ENCODE measurements at places on chromosomes 2 and 18.

- DNase-seq, result peak; percentile 35
Measured at GRCh38 chr2:221397187-221397586, 174.9 kb downstream of the EPHA4 start.

DNA sequence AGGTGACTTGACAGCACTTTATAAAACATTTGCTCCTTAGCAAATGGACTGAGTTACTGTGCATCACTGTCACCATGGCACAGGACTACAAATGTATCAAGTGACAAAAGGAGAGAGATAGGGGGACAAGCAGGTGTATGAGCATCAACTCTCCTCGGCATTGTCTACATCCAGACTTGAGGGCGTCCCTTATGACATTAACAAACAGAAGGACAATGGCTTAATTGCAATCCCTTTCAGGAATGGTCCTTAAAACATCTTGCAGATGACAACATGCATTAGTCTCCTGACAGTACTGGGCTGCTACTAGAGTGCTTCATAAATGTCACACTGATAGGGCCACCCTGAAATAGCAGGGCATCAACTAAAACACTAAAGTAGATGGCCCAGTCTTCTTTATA lies 198.8 kb downstream of the PDE1A start:
- no peak for DNase-seq

GRCh38 chr2:58574873-58575272 lies 333.7 kb upstream of the FANCL start:
- no peak for DNase-seq

DNA sequence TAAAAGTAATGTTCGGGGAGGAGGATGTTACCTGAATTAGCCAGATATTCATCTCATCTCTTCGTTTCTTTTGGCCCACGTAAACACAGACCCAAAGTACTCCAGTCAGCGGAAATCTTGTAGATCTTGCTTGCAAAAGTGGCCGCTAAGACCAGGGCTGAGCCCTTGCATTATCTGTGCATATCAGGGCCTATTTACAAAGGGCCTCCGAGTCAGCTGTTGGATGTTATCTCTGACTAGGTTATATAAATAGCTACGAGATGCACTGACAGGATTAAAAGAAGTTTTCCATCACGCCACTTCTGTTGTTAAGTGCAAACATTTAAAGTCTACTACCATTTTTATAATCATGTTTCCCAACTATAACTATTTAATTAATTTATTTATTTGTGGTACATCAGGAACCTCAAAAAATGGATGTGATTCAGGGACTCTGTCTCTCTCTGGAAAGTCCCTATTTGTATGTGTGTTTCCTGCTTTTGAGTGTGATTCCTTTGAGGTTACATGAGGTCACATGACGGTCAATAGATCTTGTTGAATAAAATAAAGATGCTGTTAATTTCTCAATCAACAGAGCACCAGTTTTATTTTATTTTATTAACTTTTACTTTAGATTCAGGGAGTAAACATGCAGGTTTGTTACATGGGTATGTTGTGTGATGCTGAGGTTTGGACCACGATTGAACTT lies 46.8 kb upstream of the MBOAT2 start:
- peak; percentile 23 for DNase-seq

DNA sequence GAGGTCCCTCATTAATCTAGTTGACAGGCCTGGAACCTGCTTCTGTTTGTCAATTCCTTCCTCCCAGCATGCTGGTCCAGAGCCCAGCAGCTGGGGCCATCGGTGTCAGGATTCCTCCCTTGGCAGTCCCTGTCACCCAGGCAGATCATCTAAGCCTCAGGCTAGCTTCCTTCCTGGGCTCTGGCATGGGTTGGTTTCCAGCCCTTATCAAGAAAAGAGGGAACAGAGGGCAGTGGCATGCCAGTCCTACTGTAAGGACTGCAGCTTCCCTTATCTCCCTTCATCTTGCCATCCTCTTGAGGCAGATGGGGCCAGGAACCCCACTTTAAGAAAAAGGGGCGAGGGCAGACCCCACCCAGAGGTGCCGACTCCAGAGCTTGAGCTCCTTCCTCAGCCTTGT lies 10.9 kb upstream of the KCNK3 start:
- DNase-seq, result no peak

DNA sequence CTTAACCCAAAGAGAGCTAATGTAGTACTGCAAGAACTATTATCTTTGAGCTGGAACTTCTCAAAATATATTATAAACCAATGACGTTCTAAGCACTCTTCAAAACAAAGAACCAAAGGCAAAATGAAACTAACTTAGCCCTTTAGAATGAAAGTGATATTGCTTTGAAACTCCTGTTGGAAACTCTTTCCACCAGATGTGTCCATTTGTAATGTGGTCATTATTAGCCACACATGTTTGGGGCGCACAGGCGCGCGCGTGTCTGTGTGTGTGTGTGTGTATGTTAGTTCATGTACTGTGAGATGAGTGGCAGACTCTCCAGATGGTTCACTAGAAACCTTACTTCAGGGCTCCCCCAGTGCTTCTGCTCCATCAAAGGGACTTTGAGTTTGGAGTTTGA lies 323.4 kb downstream of the BCL11A start:
- DNase-seq, result no peak

DNA sequence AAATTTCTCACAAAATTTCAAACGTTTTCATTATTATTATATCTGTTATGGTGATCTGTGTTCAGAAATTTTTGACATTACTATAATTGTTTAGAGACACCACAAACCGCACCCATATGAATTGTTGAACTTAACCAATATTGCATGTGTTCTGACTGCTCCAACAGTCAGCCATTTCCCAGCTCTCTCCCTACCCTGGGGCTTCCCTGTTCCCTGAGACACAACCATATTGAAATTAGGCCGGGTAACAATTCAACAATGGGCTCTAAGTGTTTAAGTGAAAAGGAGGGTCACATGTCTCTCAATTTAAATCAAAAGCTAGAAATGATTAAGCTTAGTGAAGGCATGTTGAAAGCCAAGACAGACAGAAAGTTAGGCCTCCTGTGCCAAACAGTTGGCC lies 424.0 kb downstream of the DSC3 start:
- no peak for DNase-seq

DNA sequence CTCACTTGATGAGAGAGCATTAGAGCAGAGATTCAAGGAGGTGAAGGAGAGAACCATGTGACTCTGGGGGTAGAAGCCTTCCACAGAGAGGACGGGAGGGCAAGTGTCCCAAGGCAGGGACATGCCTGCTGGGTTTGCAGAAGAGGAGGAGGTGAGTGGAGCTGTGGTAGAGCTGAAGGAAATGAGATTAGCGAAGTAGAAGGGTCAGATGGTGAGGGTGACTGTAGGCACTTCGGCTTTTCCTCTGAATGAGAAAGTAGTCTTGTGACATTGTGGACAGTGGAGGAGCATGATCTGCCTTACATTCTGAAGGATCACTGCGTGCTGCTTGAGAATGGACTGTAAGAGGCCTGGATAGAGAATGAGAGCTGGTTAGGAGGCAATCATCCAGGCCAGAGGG lies 126.0 kb downstream of the NXPH2 start:
- no peak for DNase-seq

DNA sequence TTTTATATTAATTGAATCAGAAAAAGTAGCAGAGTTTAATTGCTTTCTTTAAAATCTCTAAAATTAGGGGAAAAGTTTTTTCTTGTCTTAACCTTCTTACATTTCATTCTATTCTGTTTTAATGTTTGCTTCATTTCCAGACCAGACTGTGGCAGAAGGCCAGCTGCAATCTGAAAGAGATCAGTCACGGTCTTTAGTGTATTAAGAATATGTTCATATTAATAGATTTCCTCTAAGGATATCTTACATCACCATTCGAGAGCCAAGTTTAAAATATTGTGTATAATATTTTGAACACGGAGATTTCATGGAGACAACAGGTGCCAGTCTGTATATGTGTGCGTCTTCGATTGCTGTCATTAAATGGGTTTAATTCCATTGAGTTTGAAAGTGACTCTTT lies 230.9 kb upstream of the ZSWIM2 start:
- DNase-seq, result peak; percentile 49

GRCh38 chr2:44118257-44118656 lies 50.4 kb upstream of the PPM1B start:
- no peak for DNase-seq

DNA sequence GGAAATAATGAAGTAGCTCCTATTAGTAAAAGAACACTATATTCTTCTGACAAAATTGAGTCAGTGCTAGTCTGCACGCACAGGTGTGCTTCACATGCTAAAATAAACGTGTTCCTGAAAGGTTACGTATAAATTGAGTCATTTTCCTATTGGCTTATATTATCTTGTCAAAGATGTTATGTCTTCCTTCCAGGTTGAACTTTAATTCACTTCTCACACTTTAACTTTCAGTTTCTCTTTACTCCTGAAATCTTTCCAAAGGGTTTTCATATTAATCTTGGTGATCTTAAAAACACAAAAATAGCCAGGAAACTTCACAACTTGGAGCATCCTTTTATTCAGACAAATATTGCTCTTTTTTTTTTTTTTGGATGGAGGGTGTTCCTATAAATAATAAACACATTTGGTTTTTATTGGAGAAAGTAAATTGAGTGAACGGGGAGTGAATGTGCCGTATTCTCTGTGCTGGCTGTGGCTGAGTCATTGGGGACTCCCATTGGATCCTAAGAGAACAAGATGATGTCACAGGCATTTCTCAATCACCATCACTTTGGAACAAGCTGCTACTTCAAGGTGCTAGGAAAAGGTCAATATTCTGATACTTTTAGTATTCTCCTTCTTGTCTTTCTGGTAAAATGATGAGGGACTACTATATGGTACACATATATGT lies 150.2 kb upstream of the SPATS2L start:
- DNase-seq, result no peak

DNA sequence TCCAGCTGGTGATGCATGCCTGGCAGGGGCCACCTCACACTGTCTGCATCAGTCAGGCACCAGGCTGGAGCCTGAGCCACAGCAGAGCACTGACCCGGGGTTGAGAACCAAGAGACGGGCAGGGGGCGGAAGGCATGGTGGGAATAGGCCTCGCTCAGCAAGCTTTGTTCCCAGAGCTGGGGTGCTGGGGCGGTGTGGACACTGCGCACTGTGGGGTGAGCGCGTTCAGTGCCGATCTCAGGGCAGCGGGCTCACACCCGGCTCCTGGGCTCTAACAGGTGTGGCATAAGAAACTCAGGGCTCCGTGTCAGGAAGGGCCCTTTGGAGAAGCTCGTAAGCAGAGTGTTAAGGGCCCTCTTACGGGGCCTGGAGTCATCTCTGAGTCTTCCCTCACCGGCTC lies 15.7 kb downstream of the SH3RF3 start:
- DNase-seq, result no peak

- no peak for DNase-seq
Measured at GRCh38 chr18:2424420-2424819, 146.9 kb downstream of the METTL4 start.

GRCh38 chr2:103788951-103789350 lies 1027.1 kb downstream of the TMEM182 start:
- no peak for DNase-seq

DNA sequence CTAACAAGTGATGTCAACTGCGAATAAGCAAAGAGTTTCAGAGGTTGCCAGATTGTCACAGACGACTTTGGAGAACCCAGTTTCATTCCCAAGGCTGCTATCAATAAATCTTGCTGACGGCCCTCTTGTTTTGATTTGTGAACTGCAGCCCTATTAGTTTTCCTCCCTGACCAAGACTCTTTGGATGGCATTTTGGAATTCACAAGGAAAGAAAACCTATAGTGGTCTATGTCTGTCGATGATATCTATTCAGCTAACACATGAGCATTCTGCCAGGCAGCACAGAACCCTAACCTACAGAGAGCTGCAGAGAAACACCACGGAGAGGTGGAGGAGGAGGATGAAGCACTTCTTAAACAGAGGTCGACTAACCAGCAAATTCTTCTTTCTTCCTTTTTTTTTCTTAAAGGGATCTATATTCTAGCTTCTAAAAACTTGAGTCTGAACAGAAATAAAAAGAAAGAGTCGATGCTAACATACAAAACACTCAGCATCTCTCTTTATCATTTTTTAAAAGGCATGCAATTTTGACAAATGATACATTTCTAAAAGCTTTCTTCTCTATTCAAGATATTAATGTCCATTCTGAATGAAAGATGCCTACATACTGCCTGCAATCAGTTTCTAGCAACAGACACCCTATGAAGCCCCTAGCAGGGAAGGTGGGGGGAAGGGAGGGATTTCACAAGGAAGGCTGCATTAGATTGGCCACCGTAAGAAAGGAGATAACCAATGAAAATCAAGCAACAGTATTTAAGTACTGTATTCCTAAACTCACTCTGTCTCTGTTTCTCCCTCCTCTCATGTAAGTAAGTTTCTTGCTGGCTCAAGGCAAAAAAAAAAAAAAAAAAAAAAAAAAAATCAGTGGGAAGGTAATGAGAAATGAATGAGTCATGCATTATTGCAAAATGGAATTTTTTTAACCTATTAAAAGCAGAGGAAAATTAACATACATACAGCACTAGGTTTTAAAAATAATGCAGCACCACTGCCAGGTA lies 83.0 kb upstream of the CHRNA1 start:
- peak; percentile 96 for DNase-seq

DNA sequence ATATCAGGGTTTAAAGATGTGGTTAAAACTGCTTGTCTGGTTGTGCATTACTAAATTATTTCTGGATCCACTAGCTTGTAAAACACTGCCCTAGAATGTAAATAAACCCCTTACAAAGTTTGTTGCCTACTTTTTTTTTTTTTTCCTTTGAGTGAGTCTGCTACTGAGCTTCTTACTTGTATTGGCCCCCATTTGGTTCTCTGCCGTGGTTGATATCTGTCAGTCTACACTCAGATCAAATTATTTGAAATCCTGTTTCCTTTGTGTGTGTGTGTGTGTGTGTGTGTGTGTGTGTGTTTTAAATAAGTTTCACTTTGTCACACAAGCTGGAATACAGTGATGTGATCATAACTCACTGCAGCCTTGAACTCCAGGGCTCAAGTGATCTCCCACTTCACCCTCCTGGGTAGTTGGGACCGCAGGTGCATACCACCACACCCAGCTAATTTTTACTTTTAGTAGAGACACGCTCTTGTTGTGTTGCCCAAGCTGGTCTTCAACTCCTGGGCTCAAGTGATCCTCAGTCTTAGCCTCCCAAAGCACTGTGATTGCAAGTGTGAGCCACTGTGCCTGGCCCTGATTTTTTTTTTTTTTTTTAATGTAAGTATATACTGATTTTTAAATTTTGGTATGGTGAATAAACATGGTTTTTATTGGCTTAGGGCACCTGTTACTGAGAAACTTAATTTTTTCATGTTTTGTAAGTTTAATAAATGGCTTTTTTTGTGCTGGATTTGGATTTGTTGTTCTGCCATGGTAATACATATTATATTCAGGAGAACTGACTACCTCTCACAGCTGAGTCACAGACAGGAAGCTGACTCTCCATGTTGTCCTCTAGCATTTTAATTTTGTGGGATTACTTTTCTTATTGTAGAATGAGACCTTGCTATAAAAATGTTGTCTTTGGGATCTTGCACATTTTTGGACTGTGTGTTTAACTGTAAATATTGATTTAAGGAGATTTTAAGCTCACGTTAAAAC lies 48.5 kb downstream of the MAP4K4 start:
- DNase-seq, result no peak

- DNase-seq, result peak; percentile 73
Measured at GRCh38 chr2:43340945-43341356, 114.5 kb upstream of the ZFP36L2 start.

Data from umbilical cord (tissue), 2 donors.